ENCODE measurements at places on chromosomes 7 and 10.

DNA sequence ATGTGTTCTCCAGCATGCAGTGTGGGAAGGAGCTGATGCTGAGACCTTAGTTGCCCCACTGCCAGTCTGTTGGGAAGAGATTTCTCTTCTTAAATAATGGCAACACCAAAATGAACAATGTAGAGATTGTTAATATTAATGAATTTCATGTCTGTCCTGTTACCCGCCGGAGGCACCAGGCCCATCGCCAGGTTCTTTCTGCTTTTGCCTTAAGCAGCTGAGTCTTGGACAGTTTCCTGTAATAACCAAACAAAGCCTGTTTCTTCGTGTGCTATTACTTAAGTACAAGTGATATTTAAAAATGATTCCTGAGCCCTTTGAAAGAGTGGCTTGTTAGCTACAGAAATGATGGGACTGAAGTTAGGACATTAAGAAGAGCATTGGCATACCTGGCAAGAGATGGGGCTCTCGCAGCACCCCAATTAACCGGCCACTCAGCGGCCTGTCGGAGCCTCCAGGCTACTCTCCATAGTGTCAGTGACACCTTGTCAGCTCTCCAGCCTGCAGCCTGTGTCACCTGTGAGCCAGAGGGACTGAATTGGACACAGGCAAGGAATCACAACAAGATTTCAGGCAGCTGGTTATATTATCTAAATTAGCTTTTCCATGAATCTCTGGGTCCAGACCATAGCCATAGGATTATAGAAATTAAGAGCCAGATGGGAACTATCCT, 142.0 kb downstream of the CELF2 start:
- DNase-seq, result no peak

DNA sequence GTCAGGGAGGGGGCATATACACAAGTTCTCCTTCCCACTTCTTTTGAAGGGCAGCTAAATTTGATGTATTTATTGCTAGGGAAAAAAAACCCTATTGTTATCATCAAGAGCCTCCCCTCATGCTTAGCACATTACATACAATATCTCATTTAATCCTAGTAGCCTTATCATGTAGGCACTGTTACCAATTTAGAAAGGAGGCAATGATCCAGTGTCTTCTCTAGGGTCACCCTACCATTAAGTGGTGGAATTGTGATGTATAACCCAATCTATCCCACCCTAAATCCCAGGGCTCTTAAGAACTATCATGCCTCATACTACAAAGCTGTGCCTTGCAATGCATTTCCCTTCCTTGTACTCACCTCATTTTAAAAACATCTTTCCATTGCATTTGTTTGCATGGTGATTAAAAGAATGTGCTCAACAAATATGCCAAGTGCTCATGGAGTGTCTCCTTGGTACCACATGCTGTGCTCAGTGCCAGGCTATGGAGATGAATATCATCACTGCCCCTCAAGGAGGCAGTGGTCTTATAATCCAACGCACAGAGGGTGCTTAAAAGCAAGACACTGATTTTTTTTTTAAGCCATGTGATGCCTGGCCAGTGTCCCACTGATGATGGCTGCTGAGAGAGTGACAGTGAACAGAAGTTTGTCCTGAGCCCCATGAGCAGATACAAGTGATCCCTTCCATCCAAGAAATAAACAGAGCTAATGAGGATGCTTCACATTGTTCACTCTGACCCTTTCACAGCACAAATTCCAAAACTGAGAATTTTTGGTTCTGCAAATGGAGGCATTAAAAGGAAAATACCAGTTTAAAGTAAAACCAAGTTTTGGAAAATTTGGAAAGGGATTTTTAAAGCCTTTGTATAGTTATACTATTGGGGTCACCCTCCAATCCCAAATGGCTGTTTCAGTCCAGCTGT, 98.2 kb downstream of the SORBS1 start:
- no peak for DNase-seq

DNA sequence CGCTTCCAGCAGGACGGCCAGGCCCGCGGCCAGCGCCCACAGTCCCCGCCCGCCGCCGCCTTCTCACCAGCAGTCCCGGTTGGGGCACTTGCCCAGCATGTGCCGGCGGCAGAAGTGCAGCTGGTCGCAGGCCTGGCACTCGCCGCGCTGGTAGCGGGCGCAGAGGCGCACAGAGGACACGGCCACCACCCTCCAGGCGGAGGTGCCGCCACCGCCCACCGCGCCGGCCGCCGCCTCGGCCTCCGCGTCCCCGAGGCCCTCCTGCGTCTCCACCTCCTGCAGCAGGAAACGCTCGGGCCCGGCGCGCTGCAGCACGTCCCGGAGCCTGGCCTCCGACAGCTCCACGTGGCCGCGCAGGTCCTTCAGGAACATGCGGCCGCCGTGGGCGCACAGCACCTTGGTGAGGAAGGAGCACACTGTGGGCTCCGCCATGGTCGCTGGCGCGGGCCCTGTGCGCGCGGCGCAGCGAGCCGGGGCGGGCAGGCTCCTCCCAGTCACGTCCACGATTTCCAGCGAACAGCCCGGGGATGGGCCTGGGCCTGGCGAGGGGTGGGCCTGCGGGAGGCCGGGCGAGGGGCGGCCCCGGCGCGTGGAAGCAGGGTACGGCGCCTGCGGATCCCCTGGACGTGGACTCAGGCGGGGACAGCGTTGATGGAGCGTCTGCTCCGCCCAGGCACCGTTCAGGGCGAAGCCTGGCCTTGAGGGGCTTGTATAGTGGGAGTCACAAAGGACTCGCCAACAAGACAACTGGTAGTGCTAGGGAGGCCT, at the start of gene ZC3HAV1L:
Gene ZC3HAV1L (minus strand): TSS at position 457 of the 768 bp plus-strand sequence. CDS start 25 bp downstream, at position 432.
- peak; percentile 72 for DNase-seq

DNA sequence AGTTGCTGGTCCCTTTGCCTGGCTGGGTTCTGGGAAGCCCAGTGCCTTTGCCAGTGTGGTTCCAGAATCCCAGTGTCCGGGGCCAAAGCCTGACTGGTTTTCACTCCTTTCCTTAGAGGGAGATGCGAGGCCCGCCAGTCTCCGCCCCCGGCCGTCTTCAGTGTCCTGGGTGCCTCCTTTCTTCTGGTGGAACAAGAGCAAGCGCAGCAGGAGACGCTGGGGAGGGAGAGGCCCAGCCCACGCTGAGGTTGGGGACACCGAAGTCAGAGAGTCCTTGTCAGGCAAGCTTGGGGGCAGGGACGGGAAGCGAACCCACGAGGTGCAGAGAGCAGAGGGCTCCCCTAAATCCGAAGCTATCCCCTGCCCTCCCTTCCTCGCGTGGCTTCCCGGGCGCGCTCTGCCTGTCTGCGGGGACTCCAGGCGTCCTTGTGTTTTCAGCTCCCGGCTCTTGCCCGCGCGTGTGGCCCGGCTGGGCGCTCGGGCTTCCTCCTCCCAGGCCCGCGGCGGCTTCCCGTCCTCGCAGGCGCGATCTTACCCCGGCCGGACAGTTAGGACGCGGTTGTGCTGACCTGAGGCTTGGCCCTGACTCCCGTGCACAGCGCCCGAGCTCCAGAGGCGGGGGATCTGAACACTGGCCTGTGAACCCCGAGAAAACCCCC, 60.6 kb upstream of the UBE3C start:
- peak; percentile 10 for DNase-seq

DNA sequence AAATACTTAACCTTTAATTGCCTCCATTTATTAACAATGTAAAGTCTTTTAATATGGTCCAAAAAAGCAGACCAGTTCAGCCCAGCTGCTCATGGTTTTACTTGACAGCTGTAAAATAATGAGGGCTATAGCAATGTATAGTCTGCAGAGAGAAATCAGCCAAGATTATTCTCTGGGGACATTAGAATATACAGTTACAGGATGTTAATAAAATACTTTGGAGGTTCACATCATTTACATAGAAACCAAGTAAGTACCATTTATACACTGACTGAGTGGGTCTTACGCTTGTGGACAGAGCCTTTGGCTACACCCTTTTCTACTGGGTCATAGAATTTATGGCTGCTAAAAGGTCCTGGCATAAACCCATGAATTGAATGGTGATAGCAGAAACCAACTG, 340.7 kb upstream of the CELF2 start:
- no peak for DNase-seq

DNA sequence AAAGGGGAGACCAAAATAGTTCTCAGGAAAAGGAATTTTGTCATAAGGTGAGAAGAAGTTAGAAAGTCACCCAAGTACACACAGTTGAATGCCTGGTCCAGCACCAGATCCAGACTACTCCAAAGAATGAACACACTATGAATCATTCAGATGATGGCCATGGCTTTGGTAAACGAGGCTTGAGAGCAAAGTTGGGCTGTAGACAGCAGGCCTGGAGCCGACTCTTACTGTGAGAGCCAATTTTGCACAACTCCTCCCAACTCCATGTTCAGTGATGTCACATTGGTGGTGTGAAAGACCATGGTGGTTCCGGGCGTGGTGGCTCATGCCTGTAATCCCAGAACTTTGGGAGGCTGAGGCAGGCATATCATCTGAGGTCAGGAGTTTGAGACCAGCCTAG, 131.6 kb downstream of the PKD1L1 start:
- DNase-seq, result peak; percentile 55

- no peak for DNase-seq
These were observed 3.6 kb downstream of the TSPAN14 start for GRCh38 chr10:80457554-80458262.

DNA sequence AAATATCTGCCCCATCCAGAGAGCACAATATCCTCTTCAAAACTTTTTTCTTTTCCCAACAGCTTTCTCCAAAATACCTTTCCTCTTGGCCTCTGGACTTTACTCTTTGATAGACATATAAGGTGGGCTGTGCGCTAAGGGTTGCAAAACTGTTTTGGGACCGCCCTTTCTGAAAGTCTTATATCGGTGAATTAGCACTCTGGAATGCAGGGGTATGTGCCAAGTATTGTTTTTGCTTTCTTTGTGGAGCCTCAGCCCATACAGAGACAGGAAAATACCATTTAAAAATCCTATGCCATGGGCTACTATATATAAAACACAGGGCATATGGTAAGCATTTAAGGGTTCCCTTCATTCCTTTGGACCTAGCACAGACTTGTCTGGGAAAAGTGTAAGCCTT, 37.7 kb downstream of the PPP1R17 start:
- no peak for DNase-seq

DNA sequence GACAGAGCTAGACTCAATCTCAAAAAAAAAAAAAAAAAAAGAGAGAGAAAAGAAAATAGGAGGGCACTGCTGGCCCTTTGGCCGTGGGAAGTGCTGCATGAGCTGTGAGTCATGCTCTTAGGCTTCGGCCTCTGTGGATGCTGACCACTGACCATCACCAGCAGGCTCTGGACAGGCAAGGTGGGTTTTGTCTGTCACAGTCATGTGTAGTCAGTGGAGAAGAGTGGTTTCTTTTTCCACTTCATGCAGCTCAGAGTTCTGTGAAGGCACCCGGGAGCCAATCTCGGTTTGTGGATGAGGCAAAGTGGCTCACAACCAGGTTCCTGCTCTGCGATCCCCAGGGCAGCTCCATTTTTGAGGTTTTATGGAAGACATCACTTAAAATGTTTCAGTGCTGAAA, 58.1 kb downstream of the PRTFDC1 start:
- peak; percentile 93 for DNase-seq

DNA sequence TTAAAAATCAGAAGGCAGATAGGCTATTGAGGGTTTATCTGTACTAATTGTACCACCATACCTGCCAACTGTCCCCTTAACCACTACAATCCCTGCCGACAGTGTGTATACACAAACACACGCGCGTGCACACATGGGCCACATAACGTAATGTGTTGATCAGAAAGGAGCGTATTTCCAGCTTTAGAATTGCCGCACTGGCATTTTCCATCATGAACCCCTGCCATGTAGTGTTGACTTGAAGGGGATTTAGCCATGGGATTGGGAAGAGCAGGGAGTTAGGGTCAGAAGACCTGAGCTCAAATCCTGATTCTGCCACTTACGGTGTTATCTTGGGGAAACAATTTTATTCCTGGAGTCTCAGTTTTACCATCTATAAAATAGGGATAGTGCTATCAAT, 158.9 kb downstream of the TCF7L2 start:
- DNase-seq, result no peak

- DNase-seq, result no peak
These were observed 213.2 kb upstream of the MDFIC start for GRCh38 chr7:114708646-114709045.

DNA sequence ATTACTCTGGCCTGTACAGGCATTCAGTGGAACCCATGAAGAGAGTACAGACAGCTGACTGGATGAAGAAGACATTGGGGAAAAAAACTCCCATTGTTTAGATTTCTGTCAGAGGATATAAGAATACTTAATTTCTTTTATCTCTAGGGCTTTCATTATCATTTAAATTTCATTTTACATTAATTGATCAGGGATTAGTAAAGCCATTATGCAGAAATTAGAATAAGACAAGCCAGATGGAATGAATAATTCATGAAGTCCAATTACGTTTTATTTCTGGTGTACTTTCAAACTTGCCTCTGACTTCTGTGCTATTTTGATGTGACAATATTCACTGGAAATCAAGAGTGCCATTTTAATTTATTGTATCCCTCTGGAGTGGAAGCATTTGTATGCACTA, 247.0 kb downstream of the SLC25A13 start:
- DNase-seq, result no peak

- DNase-seq, result no peak
These were observed 87.8 kb downstream of the TAF3 start for GRCh38 chr10:7906128-7906527.

DNA sequence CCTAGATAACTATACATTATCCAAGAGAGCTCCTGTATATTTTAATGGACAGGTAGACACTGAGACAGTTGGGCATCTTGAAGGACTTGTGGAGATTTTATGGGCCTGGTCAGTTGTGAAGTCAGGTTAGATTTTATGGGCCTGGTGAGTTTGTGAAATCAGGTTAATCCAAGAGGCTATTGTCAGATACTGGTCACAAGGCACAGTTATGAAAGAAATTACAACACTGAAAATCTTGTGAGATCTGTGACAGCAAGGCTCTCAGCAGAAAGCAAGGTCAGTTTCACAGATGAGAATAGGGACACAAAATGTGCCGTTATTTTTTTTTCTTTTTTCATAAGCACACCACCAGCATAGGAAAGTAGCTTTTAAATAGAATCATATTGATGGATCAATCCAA, 167.6 kb downstream of the VTI1A start:
- DNase-seq, result no peak

DNA sequence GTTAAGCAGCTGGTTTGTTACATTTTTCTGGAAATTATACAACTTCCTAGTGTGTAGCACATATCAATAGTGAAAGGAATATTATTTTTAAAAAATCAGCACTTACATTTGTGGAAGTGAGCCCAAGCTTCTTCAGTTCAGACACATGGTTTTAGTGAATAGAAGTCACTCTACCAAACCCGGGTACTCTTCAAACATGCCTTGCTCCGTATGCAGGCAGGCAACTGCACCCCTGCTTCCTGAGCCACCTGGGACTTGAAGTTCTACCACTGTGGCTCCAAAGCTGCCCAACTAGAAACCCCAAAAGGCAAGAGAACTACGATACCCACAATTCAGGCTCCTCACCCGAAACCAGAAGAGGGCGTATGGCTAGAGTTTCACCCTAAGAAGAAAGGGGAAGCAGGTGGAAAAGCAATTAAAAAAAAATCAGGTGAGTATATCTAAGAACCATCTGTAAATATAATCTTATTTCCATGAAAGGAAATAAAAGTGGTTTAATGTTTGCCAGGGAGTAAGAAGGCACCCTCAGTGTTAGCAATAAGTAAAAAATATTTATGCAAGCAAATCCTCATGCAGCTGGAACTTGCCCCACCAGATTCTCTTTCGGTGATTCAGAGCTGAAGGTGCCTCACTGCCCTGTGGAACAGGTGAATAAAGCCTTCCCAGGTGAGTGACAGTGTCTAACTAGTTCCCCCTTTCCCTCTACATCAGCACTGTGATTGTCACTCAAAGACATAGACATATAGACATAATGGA, at the start of gene MACC1:
Gene MACC1 (minus strand): TSS at position 192 of the 756 bp plus-strand sequence. CDS start 55,522 bp downstream, outside the sequence.
- no peak for DNase-seq
